T-helper 2 cell treated with Interferon-gamma antibody and Interleukin-4, amounts not matched to agents 5 μg/mL and 100 μg/mL, for 36 hours (primary cell): ENCODE measurements at places on chromosomes 2 and 18.

- no peak for DNase-seq
These were observed 18.3 kb downstream of the CDC42EP3 start for GRCh38 chr2:37653093-37653492.

DNA sequence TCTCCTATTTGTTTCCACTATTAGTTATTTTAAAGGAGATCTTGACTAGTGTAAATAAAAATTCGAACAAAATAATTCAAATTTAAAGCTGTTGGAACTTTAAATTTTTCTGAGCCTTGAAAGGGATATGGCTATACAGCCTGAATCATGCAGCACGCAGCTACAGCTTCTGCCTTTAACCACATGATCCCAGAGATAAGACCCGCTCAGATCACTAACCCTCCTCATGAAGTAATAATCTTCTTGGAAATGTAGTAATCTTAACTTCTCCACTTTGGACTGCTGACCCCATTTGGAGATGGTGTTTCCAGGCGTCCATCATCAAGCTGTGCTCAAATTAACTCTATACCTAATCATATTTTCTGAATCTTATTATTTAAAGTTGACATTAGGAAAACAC, 336.6 kb downstream of the DSC3 start:
- no peak for DNase-seq

DNA sequence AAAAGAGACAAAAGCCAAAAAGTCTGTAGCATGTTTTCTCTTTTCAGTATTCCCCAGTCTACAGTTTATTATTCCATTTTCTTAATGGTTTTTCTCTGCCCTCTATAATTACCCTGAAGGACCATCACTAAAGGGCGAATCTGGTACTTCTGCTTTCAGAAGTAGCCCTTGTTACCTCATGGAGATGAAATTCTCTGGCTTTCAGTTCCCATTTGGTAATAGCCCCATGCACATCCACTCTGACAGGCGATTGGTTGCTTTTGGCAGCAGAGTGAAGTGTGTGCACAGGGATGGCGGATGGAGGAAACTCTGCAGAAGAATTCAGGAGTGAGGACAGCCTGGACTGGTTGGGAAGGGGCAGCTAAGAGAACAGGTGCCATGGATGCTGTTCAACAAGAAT, 66.3 kb upstream of the NABP1 start:
- DNase-seq, result no peak

DNA sequence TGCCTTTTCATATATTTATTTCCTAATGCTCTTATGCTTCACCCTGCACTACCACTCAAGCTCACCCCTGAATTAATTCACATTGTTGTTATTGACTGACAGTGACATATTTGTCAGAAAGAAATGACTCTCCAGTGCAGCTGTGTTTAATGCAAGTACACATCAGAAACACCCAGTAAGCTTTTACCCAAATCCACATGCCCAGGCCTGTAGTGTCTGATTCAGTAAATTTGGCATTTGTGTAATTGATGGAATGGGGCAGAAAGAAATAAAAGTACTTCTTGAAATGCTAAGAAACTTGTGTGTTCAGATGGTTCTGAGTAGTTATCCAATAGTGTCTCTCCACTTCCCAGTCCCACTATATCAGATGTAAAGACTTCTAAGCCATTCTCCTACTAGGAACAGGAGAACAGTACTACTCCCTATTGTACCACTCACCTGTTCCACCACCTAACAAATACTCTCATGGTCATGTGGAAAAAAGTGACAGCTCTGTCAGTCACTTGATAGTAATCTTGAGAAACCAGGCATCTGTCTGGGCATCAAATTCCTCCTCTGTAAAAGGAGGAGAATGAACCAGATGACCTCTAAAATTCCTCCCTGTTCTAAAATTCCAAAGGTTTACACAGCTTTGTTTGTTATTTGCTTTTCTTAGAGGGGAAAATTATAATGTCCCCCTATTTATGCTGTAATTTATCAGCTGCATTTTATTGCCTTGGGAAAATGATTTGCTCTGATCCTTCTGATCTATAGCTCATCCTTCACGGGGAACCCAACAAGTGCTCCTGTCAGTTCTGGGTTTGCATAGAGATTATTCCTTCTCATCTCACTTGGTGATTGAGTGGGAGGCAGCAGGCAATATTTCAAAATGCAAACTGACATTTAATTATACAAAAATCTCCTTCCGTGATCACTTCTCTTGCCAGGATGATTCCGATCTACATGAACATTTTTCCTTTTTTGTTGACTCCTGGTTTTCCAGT, 70.9 kb downstream of the ZNF385B start:
- DNase-seq, result no peak

DNA sequence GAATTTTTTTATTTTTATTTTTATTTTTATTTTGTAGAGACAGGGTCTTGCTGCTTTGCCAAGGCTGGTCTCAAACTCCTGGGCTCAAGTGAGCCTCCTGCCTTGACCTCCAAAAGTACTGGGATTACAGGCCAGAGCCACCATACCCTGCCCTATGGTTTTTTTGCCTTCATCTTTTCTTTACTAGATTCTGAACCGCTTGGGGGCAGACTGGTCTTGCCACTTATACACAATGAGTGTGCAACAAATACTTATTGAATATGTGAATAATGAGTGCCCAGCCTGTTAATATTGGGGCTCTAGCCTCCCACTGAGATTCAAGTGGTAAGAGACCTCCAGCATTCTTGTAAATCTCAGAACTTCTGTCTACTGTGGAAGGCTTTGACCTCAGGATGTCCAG, 3.9 kb downstream of the NCK2 start:
- no peak for DNase-seq

DNA sequence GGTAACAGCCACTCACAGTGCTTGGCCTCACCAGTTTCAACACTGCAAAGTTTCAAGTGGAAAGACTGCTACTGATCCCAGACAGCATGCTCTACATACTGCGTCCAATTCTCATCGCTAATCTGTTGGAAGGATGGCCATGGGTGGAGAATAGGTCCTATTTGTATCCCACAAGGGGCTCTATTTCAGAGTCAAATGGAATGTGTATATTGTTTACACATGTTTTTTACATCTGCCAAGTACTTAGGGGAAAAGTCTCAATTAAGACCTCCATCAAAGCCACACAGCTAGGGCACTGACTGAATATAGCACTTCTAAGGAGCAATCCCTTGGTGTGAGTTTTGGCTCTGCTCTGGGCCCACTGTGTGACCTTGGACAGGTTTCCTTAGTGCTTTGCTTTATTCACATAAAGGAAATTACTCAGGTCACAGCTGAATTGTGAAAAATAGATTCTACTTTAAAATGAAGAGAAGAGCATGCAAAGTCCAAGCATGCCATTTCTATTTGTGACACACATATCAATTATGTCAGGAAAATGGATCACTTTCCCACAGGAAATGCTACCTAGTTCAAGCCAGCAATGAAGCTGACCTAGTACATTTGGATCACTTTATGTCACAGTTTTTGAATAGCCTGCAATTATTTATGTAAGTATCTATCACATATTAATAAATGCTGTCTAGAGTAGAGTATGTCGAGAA, 112.9 kb upstream of the STK17B start:
- DNase-seq, result no peak

DNA sequence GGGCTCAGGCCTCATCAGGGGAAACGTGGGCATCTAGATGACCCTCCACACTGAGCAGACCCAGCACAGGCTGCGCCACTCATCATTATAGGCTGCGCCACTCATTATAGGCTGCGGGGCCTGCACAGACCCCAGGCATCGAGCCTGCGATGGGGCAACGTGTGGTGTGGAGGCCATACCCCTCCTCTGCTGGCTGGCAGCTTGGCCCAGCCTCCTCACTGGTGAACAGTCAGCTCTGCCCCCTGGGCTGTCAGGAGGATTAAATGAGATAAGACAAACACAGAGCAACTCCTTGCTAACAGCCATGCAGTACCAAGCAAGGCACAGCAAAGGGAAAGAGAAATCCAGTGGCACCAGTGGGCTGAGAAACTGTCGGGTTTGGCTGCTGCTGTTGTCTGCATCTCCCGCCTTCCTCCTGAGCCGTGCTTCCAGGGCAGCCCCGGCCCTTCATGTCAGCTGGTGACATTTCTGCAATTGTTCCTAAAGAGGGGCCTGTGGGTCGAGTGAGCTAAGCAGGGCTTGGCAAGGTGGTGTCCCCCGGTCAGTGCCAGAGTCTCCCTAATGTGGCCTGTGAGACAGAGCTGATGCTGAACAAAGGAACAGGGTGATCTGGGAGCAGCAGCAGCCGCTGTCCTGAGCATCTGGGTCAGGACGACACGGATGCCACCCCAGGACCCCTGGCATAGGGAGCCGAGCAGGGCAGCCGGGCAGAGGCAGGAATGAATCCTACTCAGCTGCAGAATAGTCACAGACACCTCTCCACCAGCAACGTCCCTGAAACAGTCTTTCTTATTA, 48.7 kb downstream of the RRM2 start:
- DNase-seq, result no peak

- DNase-seq, result no peak
These were observed 3.7 kb upstream of the ODC1 start for GRCh38 chr2:10451819-10452218.

GRCh38 chr2:17594533-17595401, 54.3 kb downstream of the VSNL1 start:
- no peak for DNase-seq

DNA sequence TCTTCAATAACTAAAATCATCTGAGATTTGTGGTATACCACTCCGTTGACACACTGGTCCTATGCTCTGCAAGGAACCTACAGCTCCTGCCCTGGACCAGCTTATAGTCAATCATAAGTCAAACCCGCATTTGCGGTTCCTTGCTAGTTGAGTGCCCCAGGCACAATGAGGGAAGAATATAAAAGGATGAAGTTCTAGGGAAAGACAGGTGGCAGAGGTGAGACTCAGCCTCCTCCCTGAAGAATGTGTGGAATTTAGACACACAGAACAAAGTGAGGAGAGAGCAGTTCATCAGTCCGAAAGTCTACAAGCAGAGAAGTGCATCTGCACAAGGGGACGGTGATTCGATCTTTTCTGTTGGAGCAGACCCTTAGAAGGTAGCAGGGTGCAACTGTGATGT, 615.0 kb upstream of the FANCL start:
- DNase-seq, result no peak

- DNase-seq, result no peak
These were observed 467.7 kb upstream of the ID2 start for GRCh38 chr2:8214036-8214615.

DNA sequence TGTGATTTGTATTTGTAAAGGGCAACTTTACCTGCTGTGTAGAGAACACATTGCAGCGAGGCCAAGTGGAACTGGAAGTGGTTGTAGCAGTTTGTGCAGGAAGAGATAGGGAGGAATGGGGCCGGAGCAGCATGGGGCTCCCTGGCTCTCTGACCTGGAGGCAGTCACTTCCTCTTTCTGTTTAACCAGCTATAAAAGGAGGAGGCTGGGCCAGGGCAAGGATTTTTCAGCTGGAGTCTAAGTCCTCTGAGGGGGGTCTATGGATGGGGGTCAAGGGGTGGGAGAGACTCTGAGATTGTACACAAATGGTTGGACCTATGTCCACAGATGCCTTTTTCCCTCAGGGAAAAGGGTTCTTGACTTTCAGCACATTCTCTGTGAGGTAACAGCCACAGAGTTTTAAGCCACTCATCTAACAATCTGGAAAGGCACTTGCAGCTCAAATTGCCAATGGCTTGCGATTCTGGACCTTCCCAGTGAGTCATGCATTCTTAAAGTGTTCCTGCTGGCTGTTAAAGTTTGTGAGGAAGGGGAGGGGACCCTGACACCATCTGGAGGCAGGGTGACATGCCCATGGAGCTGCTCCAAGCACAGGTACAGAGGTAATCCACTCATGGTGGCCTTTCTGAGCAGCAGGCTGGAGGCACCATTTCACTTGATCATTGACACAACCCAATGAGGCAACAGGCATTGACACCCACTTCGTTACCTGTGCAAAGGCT, 347.0 kb downstream of the CYRIA start:
- no peak for DNase-seq

- DNase-seq, result no peak
These were observed 99.0 kb upstream of the GRB14 start for GRCh38 chr2:164719996-164720941.

DNA sequence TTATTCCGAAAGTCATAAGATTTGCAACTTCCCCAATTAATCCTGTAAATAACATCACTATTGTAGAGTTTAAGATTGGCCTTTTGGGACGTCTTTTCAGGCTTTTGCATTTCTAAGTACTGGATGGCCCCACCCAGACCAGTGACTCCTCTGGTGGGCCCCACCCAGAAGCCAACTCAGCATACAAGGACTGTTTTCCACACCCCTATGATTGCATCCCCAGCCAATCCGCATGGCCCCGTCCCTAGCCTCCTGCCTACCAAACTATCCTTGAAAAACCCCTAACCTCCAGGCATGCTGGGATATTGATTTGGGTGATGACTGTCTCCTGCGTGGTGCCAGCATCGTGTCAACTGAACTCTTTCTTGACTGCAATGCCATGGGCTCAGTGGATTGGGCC, 24.5 kb upstream of the TGIF1 start:
- no peak for DNase-seq

GRCh38 chr2:230824406-230824978, 40.2 kb upstream of the ITM2C start:
- peak; percentile 47 for DNase-seq

DNA sequence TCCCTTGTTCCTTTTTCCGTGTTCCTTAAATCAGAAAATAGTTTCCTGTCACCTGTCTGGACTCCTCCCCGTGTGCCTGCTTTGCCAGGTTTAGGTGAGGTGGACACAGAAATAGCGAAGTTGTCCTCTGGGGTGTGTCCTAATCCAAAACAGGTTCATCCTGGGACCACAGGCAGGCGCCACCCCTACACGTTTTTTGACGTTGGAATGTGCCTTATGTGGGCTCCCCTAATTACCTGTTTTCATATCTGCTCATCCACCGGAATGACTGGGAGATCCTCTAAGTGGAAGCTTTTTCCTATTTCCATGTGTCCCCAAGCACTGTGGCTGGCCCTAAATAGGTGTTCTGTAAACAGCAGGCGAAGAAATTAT, 49.0 kb upstream of the PAIP2B start:
- DNase-seq, result no peak

DNA sequence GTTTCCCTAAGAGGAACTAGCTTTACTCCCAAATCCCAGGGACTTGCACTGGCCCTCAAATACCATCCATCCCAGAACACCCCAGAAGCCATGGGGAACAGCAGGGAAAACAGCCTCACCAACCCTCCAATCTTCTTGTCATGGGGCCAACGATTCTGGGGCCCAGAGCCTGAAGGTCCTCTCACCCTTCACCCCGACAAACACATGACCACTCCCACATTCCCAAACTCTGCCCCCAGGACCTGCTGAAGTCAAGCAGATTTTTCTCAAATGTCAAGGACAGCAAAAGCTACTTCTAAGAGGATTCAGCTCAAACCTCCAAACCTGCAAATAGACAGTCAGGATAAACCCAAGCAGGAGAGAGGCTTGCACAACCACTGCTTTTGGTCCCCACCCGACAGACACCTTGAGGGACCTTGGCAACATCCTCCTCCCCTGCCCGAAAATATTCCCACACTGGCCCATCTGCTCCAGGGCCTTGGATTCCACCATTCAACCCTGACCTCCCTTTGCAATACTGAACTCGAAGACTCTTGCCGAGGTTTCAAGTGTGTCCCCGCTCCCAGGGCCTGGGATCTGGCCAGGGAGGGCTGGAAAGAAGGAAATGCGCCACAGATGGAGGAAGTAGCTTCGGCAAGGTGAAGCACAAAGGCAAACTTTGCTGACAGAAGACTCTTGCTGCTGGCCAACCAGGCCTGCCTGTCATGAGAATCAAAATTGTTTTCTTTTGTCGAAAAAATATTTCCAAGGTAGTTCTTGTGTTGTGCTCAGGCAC, 143.3 kb downstream of the ZFP36L2 start:
- no peak for DNase-seq

GRCh38 chr18:58699551-58699950, 28.3 kb downstream of the MALT1 start:
- no peak for DNase-seq

GRCh38 chr2:134491022-134491421, 227.8 kb downstream of the TMEM163 start:
- DNase-seq, result no peak

GRCh38 chr2:53987336-53987921, 16.6 kb upstream of the PSME4 start:
- no peak for DNase-seq
